WTC11 (cell line): ENCODE measurements at places on chromosomes 4 and X.

GRCh38 chrX:73903941-73904340, 340.9 kb downstream of the CHIC1 start:
- no peak for DNase-seq

GRCh38 chr4:36115312-36115711, 129.0 kb downstream of the ARAP2 start:
- no peak for DNase-seq

- no peak for DNase-seq
These were observed 145.6 kb upstream of the PCDH18 start for GRCh38 chr4:137677863-137678262.

- DNase-seq: no peak
These were observed 49.7 kb downstream of the OTC start for GRCh38 chrX:38402118-38402517.

DNA sequence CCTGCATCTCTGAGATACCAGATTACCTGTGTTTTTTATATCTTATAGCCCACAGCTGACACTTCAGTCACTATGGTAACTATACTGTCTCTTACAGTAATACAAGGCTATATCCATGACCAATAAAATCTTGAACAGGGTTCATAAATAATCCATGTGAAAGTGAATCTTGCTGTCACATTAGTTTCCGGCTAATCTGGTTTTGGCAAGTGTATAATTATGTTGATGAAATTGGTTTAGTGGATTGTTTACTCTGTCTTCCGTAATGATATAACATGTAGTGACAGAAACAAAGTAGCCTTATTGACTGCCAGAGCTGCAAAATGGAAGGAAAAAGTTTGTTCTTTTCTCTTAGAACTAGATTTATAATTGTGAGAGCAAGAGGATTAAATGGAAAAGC, 686.6 kb upstream of the PABPC4L start:
- no peak for DNase-seq
